ENCODE measurements at places on chromosomes 12 and 14.

- no peak for DNase-seq
These were observed 3.2 kb downstream of the AKAP5 start for GRCh38 chr14:64468451-64468850.

DNA sequence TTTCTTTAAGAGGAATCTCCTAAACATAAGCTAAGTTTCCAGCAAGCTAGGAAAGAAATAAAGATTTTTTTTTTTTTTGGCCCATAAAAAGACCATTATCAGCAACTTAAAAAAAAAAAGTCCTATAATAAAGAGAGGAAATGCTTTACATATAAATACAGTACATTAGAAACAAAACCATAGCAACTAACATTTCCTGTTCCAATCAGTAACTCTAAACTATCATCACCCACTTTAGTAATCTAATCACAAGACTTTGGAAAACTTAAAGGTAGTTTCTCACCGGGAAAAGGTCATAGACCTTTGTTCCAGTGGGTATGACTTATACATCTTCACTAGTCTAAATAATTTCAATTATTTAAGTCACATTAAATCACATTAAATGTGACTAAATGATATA, 11.1 kb downstream of the SPTSSA start:
- no peak for DNase-seq

DNA sequence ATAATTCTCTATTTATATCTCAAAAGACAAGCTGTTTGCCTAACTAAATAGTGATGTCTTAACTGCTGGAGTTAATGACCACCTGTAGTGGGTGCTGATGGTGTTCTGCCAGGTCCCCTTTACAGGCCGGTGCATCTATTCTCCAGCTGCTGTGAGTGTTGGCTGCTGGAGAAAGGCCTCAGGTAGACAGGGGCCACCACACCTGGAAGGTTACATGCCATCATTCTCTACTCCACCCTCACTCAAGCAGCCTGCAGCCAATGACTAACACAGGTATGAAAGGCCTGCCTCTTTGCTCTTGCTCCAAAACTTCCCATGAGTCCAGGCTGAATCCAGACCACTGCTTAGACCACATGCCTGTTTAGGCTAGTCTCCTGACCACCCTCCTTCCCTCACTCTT, 73.9 kb downstream of the RPS6KA5 start:
- no peak for DNase-seq

GRCh38 chr14:53949201-53949600, 7.4 kb downstream of the BMP4 start:
- no peak for DNase-seq

GRCh38 chr12:111570084-111570961, 28.8 kb downstream of the ATXN2 start:
- no peak for DNase-seq

DNA sequence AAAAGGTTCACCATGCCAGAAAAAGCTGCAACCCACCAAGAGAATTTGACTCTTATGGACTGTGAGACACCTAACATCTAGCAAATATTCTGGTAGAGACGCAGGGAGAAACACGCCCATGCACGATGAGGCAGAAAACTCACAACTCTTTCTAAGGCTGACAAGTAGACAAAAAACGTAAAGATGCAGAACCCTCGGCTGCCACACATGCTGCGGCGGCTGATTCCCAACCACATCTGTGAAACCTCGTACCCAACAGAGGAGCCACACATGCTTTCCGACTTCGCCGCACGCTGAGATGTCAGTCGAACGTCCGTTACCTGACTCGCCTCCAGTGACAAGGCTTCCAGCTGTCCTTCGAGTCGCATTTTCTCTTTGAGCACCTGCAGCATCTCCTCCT, 21.8 kb downstream of the GOLGA3 start:
- DNase-seq, result no peak

DNA sequence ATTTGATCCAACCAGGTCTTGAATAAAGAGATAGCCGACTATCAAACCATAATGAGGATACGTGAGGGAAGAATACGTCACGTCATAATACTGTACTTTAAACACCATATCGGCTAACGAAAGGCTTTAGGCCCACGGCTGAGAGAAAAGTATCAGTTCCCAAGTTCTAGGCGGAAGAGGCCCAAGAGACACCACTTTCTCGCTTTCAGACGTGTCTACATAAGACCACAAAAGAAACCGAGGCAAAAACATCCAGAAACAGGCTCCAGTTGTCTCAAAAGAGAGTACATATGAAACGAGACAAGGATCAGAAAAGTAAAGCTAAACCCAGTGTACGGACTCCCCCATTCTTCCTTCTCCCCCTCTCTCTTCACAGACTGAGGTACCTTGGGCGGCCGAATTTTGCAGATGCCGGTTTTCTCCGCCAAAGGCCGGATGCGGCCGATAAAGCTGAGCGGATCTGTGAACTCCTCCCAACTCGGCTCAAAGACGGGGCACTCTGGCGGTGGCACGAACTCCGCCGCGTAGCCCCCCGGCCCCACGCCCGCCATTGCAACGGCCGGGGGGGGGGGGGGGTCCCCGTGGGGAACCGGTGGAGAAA, 479 bp downstream of the KDM5A start:
- DNase-seq, result no peak

GRCh38 chr12:45615268-45615667, 114.2 kb upstream of the ARID2 start:
- no peak for DNase-seq

DNA sequence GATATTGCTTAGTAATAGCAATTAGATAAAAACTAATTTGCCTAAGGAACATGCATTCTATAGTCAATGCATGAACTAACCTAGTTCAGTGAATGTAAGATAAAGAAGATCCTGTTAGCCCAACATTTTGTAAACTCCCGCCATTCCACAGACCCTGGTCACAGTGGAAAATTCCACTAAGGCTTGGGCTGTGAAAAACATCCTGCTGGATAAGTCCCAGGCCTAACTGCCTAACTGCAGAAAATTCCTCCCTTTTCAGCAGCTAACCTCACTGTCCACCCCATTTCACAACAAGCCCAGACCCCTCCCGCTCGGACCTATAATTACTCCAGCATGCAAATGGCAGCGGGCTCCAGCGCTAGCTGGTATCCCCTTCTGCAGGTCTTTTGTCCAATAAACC, 97.9 kb upstream of the GARIN6 start:
- no peak for DNase-seq

- no peak for DNase-seq
These were observed 2.7 kb downstream of the KRT18 start for GRCh38 chr12:52951640-52952039.

GRCh38 chr12:116612436-116612835, 53.3 kb downstream of the MAP1LC3B2 start:
- no peak for DNase-seq

DNA sequence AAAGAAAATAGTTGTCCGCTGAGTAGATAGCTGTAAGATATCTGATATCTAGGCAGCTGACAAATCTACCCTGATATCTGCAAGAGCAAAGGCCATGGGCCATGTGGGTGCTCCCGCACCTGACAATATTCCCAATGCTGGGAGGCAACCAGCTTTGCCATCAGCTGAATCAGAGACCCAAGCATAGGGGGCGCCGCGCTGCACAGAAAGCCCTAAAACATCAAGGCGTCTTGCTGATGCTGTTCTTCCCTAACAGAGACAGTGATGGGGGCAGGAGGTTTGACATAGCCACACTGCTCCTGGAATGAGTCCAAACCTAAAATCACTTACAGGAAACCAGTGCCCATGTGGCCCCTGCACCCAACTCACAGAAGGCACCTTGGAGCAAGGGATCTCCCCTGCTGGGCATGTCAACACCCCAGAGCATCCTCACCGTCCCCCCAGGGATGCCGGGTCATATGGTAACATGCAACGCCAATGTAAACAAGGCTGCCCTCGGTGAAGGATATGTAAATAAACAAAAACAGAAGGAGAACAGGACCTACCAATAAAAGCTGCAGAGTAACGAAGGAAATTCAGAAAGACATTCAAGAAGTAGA, 199.5 kb downstream of the TMEM132D start:
- no peak for DNase-seq

DNA sequence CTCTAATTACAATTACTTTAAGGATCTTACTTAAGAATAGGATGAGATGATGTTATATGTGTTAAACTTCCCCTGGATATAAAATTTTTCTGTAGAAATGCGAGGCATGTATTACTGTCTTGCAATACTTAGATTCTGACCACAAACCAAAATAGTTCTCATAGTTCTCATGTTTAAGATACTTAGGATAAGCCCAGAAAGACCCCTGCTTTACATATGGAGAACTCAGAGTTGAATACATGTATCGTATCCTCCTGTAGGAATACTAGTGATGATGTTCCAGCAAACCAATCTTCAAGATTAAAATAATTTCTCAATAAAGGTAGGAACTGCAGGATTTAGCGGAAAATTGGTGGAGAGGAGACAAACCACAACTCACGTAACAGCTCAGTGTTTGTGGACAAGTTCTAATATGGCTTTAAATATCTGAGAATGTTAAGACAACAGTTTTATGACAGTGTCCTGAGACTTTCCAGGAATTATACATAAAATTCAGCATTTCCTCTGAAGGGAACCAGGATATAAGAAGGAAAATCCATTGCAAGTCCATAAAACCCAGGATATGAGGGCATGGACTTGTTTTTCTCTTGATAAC, 114.7 kb upstream of the CRY1 start:
- DNase-seq, result no peak

Measured in NCI-H2171 (cell line).